ENCODE measurements at places on chromosomes 13 and 19.

- H3K4me1 ChIP-seq = no peaks in the 10 kb centered on the region
- H3K27me3 ChIP-seq = no peaks in the 10 kb centered on the region
- no peak for DNase-seq
- no peak overlapping the region for H3K27ac ChIP-seq
- H3K4me3 ChIP-seq = no peak overlapping the region
- H3K36me3 ChIP-seq = no peaks in the 10 kb centered on the region
Measured at GRCh38 chr13:61695147-61695546, 279.5 kb upstream of the PCDH20 start.

DNA sequence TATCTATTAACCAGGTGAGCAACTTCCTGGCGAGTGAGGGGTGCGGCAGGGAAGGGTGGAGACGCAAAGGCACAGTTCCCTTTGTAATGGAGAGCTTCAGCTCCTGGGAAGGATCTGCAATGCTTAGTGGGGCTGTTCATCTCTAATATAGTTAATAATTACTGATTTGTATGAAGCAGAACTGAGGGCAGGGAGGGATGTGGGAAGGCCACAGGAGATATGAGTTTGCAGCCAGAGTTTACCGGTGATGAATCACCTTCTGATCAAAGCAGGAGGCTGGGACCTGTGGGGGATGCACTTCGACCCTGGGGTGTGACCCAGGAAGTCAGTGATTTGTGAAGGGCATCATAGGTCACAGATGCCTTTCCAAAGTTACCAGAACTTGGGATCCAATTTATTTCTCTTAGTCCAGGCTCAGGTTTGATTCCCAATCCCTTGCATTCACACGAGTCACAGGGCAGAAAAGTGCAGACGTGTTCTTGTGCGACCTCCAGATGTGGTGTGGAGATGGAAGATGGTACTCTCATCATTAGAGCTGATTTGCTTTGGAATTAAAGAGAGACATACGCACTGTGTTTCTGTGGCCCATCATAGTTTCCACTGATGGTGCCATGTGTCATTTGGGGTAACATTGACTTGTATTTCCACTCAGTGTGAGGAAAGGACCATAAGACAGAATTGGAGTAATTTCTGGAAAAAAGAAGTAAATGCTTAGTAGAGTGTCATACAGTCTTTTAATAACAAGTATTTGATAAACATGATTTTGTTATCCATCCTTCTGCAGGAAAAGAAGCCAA is 55.0 kb downstream of the LRCH1 start:
- peaks cover 59% of the 10 kb centered on the region for H3K4me1 ChIP-seq
- H3K27ac ChIP-seq = peak overlapping the region; percentile 78
- DNase-seq = peak; percentile 23
- H3K27me3 ChIP-seq = no peaks in the 10 kb centered on the region
- no peaks in the 10 kb centered on the region for H3K36me3 ChIP-seq

DNA sequence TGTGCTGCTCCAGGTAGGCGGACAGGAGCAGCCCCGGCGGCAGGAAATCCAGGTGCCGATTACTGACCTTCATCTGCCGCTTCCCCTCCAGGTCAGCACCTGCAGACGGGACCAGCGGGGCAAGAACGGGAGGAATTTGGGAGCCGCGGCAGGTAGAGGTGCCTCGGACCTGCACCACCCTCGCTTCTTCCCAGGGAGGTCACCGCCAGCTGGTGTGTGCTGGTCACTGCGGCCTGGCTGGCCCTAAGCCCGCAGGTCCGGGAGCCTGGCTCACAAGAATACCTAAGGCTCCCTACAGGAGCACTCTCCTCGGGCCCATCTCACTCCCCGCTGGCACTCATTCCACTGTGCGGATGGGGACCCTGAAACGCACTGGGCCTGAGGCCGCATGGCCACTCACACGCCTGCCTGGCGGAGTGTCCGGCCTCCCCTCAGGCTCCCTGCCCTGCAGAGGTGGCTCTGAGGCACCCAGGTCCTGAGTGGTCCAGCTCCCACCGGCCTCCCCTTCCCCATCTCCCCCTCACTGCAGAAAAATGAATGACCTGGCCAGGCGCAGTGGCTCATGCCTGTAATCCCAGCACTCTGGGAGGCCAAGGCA is 4.3 kb downstream of the RNU6-9 start:
- peaks cover 8% of the 10 kb centered on the region for H3K4me1 ChIP-seq
- H3K27me3 ChIP-seq = no peaks in the 10 kb centered on the region
- no peak for DNase-seq

GRCh38 chr13:19810151-19810550 is 27.4 kb upstream of the PSPC1 start:
- no peak for DNase-seq
- no peak overlapping the region for H3K4me3 ChIP-seq
- H3K4me1 ChIP-seq = peaks cover 6% of the 10 kb centered on the region
- H3K27me3 ChIP-seq = no peaks in the 10 kb centered on the region

DNA sequence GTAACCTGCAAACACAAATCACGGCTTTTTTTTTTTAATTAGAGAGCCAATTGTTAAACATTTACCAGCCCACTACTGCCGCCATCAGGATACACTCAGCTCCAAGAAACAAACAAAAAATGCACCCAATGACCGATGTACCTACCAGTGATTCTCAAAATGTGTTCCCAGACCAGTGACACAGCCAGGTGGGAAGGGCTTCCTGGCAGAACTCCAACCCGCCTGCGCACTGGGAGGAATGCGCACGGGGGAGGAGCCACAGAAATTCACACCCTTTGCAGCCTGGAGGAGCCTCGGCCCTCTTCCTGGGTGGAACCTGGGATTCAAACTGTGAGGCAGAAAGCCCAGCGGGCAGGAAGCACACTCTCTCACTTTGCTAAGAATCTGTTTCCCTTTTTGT is 255.9 kb downstream of the TBC1D4 start:
- H3K27me3 ChIP-seq = no peaks in the 10 kb centered on the region
- H3K27ac ChIP-seq = no peak overlapping the region
- peaks cover 8% of the 10 kb centered on the region for H3K4me1 ChIP-seq
- DNase-seq = no peak
- no peak overlapping the region for H3K4me3 ChIP-seq

DNA sequence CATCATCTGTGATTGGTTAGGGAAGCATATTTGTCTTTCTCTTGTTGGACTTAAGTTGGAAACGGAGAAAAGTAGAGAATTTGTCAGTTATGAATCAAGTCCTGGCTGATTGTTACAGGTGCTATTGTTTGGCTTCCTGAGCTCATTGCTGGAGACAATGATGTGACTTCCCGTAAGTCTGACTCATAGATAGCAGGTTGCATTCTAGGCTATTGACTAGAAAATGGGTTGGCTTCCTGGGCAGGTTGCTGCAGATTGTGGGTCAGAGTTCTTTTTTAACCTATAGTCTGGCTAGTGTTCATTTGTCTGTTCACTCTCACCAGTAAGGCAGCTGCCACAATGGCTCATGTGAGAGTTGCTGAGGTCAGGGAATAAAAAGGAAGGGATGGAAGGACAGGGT is 101.5 kb downstream of the CCNA1 start:
- no peak overlapping the region for H3K4me3 ChIP-seq
- no peak for DNase-seq
- H3K36me3 ChIP-seq = no peaks in the 10 kb centered on the region
- peaks cover 6% of the 10 kb centered on the region for H3K27me3 ChIP-seq
- no peaks in the 10 kb centered on the region for H3K4me1 ChIP-seq

DNA sequence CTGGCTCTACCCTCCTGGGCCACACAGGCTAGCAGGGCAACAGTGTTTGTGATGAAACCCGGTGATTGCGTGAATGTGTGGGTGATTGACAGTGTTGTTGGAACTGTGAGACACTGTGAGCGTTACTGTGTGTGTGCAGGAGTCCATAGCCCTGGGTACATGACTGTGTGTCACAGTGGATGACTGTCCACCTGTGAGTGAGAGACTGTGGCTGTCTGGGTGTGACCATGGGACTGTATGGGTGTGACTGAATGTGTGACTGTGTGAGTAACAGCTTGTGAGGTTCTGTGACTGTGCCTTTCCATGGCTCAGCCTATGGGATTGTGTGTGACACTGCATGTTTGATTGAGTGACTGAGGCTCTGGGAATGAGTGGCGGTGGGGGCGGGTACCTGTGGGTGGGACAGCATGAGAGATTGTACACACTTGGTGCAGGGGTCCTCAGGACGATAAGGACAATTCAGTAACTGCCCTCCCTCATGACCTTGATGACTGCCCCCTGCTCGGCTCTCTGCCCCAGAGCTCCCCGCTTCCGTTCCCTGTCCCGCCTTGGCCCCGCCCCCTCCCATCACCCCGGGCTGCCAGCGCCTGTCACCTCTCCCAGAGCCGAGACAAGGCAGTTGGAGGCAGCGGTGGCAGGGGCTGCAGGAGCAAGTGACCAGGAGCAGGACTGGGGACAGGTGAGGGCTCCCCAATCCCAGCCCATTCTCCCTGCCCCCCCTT is at the start of gene GIPR:
Gene GIPR (plus strand): TSS at position 602 of the 722 bp plus-strand sequence. CDS start 1,300 bp downstream, outside the sequence.
- H3K27me3 ChIP-seq = peaks cover 23% of the 10 kb centered on the region
- peak within 1 kb of the TSS; percentile 80 for H3K4me3 ChIP-seq
- H3K36me3 ChIP-seq = no peaks in the 10 kb centered on the region
- peak; percentile 76 for DNase-seq
- H3K27ac ChIP-seq = peak within 1 kb of the TSS; percentile 76
- peaks cover 33% of the 10 kb centered on the region for H3K4me1 ChIP-seq

DNA sequence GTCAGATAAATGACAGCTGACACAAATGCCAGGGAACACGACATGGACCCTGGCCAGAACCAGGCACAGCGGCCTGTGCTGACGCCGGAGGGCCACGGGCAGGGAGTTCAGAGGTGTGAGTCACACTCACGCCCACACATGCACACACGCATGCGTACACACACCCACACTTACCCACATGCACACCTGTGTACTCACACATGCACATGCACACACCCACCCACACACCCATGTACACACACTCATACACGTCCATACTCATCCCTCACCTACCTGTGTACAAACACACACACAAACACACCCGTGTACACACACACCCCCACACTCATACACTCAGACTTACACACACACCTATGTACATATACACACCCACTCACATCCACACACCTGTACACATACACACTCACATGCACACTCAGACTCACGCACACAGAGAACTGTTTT is 40.4 kb downstream of the MLLT1 start:
- peak overlapping the region; percentile 2 for H3K27ac ChIP-seq
- H3K36me3 ChIP-seq = peaks cover 3% of the 10 kb centered on the region
- DNase-seq = no peak
- peaks cover 51% of the 10 kb centered on the region for H3K4me1 ChIP-seq
- H3K27me3 ChIP-seq = no peaks in the 10 kb centered on the region

DNA sequence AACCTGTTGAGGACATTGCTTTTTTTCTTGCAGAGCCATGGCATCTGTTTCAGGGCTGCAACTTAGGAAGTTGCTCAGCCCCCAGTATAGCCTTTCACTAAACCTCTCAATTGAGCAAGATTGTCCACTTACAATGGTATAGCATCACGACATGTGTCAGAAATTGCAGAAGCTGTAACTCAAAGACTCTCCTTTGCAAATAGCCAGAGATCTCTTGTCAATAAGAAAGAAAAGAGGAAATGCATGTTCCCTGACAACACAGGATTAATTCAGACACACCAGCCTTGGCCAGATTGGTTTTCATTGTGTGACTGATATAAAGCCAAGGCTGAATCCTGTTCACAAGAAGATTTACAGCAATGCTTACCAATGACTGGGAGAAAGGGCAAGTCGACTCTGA is 38.7 kb upstream of the CYSLTR2 start:
- H3K4me1 ChIP-seq = no peaks in the 10 kb centered on the region
- DNase-seq = no peak
- H3K4me3 ChIP-seq = no peak overlapping the region

GRCh38 chr13:97141564-97142005 is 80.5 kb upstream of the MBNL2 start:
- peaks cover 19% of the 10 kb centered on the region for H3K27me3 ChIP-seq
- H3K36me3 ChIP-seq = no peaks in the 10 kb centered on the region
- DNase-seq = peak; percentile 11
- H3K4me3 ChIP-seq = no peak overlapping the region

DNA sequence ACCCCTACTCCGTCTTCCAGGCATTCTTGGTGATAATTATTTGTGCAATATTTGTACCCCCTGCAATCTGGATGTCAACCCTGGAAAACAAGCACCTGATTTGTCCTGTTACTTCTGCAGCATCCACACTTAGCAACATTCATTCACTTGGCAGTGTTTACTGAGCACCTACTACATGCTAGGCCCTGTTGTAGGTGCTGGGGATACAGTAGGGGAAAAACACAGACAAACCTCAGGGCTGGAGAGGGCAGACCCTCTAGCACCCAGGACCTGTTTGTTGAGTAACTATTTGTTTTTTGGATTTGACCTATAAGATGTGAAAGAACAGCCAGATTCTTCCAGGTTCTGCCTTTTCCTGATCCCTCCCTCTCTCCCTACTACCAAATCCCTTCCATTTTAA is 9.5 kb downstream of the NECTIN2 start:
- H3K4me3 ChIP-seq = no peak overlapping the region
- H3K27ac ChIP-seq = no peak overlapping the region
- peaks cover 4% of the 10 kb centered on the region for H3K27me3 ChIP-seq
- no peak for DNase-seq
- H3K36me3 ChIP-seq = no peaks in the 10 kb centered on the region

- peaks cover 6% of the 10 kb centered on the region for H3K4me1 ChIP-seq
- DNase-seq = no peak
- H3K27ac ChIP-seq = no peak overlapping the region
Measured at GRCh38 chr13:108322206-108322824, 52.8 kb downstream of the TNFSF13B start.

- no peaks in the 10 kb centered on the region for H3K36me3 ChIP-seq
- peaks cover 14% of the 10 kb centered on the region for H3K4me1 ChIP-seq
- peaks cover 37% of the 10 kb centered on the region for H3K27me3 ChIP-seq
- H3K27ac ChIP-seq = no peak overlapping the region
- DNase-seq = no peak
Measured at GRCh38 chr13:87680298-87680697, 9.1 kb downstream of the SLITRK5 start.
